ENCODE measurements at places on chromosomes 7 and 10.

- no peak for DNase-seq
Observed at GRCh38 chr10:70094250-70094649, 38.4 kb downstream of the AIFM2 start.

DNA sequence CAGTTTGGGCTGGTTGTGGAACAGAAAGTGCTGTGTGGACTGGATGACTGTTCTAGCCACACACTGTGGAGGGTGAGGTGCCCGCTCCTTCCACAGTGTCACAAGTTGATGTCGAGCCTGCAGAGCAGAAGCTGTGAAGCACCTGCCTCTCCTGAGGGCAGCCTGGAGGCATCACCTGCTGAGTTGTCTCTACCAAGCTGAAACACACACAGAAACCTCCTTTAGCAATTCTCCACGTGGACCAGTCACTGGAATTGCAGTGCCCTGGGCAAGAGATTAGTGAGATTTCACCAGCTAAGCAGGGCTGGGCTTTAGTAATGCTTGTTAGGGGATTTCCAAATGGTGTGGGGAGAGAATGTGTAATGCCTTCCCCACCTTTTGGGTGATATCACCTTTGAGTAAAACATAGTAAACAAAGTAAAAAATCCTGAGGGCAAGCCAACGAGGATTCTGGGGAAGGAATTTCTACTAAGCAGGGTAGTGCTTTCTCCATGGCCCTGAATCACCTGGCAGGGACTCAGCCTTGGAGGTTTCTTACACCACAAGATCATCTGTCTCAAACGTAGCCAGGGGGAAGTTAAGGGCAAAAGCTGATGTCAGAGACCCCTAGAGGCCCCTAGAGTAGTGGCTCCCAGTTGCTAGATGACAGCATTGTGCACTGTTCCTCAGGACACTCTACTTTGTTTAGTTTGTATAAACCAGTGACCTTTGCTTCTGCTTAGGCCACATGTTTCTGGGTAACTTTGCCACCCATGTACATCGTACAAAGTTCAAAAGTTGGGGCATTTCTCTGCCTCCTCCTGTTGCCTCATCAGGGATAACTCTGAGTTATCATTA, 233.1 kb upstream of the IGFBP3 start:
- DNase-seq = no peak

DNA sequence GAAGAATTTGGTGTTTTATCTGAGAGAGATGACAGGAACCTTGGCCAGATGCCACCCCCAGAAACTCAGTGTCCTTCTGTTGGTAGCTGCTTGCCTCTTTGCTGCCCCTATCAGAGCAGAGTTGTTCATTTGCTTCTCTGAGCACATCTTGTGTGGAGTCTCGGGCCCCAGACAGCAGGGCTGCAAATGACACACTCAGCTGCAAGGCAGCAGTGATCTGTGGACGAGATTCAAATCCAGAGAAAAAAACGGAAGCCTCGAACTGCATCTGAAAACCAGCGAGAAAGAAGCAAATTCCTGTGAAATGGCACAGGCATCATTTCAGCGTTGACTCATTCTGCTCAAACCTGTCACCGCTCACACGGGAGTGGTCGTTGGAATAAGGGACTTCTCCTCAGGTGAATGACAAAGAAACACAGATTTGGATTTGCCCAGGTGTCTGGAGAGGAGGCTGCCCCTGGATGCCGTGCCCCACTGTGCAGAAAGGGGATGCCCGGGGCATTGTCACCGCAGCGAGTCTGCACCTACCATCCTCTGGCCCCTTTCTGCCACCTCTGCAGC, 144.7 kb downstream of the PFKFB3 start:
- DNase-seq = no peak

DNA sequence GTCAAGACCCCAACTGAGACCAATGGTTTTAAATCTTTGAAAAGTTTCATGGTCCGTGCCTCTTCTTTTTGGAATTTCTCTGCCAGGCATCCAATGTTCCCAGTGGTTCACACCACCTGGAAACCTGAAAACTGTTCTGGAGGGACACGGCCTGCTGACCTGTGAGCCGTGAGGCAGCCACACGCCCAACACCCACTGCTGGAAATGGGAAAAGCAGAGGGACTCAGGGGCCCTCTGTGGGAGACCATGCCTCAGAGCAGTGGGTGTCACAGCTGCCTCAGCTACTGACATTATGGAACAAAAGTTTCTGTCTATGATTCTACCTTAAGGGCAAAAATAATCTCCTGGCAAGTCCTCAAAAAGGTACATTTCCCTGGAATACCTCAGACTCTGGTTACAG, 70.4 kb upstream of the VIPR2 start:
- DNase-seq = no peak

DNA sequence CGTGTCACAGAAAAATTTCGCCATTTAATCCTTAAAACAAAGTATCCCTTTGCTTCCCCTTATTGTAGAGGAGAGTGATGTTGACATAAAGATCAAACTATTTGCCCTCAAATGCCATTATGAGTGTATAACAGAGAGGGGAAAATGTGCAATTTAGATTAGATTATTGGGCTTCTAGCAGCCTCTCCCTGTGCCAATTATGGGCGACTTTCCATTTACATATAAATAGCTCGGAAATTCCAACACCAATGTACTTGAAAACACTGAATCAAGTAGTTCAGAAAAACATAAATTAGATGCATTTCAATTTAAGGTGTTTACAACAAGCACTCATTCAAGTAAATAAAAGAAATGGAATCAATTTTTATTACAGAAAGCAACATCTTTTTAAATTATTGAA, 64.6 kb upstream of the LRRN3 start:
- DNase-seq = no peak

GRCh38 chr7:123535517-123535916, 1.1 kb upstream of the IQUB start:
- DNase-seq = no peak

GRCh38 chr10:102280397-102281101, 35.2 kb downstream of the GBF1 start:
- DNase-seq = no peak

- no peak for DNase-seq
Observed at GRCh38 chr7:69860941-69861622, 262.8 kb downstream of the AUTS2 start.

DNA sequence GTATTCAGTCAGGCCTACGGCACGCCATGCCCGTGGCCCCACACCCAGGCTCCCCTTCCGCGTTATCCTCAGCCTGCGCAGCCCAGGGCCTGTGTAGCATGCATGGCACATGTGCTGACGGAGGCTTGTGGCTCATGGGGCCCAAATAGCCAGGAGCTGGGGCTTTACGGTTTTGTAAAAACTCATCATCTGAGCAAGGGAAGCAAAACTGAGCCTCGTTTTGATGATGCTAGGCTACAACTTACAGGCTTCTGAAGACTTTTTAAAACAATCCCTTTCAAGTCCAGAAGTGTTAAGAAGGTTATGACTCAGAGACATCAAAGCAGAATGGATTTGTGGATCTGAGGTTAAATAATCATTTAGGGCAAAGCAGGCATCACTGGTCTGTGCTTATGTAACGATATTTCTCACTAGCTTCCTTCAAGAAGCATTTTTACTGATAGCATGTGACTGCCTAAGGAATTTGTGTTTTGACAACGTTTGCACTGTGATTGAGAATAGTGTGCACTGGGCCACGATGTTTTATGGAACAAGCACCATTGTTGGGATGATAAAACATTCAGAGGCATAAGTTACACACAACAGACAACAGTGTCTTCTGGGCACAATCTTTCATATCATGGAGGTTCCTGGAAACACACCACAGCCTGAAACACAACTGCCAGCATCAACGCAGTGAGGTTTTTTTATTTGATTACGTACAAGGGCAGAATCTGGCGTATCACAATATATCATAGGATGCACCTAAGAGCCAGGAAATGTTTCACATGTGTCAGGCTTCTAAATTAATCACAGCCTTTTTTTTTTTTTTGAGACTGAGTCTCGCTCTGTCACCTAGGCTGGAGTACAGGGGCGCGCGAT, 274.3 kb downstream of the CCDC3 start:
- DNase-seq = no peak

GRCh38 chr10:21699575-21699974, 165.5 kb downstream of the MLLT10 start:
- no peak for DNase-seq

GRCh38 chr10:93143281-93143680, 69.6 kb downstream of the CYP26A1 start:
- DNase-seq = no peak

GRCh38 chr7:45670717-45671116, 96.5 kb downstream of the ADCY1 start:
- DNase-seq = no peak

- DNase-seq = no peak
Observed at GRCh38 chr7:29918850-29919249, 70.8 kb downstream of the SCRN1 start.

DNA sequence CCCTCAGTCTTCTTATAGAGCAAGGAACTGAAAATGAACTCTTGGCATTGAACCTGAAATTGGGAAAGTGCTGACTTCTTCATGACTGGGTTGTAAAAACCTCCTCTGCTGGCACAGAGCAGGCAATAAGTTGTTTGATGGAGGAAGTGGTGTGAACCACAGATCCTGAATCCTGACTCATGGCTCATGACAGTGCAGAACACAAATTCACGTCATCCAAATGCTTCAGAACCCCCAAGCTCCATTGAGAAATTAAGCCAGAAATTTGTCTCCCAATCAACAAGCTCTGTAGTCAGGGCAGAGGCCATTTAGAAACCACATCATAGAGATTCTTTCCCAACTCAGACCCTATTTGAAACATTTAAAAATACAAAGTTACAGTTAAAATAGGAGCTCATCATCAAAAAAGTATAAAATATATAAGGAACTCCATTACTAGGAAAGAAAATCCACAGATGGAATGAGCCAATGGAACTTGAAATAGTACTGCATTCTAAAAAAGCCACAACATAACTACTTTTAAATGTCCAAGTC, 10.3 kb upstream of the STK17A start:
- DNase-seq = no peak

DNA sequence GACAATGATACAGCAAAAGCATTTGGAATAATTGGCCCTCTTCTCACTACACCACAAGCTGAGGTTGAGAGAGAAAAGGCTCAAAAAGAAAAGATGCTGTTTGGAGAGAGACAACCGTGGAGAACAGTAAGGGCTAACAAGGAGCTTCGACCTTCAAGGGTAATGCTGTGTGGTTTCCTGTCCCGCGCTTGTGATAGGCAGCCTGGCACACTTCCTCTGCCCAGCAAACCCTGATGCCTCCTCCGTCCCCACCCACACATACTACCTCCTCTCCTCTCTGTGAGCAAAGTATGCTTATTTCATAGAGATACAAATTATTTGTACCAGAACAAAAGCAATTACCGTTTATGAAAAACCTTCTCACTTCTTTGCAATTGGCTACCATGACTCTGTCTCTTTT, 755.4 kb downstream of the KCNMA1 start:
- no peak for DNase-seq

DNA sequence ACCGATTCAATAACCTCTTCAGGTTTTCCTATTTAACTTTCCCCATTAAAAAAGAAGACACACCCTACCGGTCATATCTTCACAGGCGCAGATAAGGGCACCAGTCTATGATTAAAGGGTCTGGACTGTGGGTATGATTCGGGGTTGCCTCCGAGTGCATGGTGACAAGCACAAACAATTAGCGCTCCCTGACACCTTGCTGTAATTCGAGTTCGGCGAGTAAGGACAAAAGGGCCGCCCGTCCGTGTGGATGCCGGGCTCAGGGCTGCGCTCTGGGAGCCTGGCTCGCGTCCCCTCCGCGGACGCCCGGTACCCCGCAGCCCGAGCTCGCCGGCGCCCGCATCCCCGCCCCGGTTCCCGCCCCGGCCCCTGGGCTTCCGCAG, 111.9 kb upstream of the RHEB start:
- DNase-seq = no peak

DNA sequence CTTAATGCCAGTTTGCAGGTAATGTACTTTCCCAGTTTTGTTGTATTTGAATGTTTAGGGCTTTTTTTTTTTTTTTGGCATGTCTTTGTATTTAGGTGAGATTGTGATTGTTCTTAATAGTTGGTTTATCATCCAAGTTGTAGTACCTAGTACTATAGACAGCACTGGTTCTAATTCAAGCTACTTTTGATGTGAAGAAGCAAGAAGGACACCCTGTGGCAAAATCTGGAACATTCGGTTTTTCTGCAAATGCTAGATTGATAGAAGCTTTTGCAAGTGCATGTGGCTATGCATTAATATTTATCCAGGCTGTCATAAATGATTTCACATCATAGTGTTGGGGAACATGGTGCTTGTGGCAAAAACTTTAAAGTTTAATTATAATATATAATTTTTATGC, 248.9 kb downstream of the FOXP2 start:
- DNase-seq = no peak

DNA sequence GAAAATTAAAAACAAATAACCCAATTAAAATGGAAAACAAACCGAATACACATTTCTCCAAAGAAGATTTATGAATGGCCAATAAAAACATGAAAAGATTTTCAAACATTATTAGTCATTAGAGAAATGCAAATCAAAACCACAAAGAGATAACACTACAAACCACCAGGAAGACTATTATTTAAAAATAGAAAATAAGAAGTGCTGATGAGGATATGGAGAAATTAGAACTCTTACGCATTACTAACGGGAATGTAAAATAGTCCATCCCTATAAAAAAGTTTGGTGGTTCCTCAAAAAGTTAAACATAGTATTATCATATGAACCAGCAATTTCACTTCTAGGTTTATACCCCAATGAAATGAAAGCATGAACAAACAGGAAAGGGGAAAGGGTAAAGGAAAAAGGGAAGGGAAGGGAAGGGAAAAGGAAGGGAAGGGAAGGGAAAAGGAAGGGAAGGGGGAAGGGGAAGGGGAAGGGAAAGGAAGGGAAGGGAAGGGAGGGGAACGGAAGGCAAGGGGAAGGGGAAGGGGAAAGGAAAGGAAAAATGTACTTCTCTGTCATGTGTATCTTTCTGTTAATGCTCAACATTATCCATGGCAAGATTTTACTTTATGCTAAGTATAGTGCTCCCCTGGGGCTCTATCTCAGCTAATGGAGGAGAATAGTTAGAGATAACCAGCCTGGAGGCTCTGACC, 125.3 kb upstream of the RSU1 start:
- no peak for DNase-seq

All from stimulated activated naive CD4-positive, alpha-beta T cell (primary cell).